Aortic smooth muscle cell (primary cell): ENCODE measurements at places on chromosomes 1 and 21. TPM values are rescaled to one million over a fixed set of nuclear protein-coding genes. Genes with fewer than 3 reads are reported as not detected.

The LACTBL1 gene
- not detected in 2 replicates for total RNA-seq

The TFF3 gene
- total RNA-seq: 0.68 TPM in 1 of 2 replicates, not detected in the other

The HDGF gene
- 188 and 200 TPM in 2 replicates for total RNA-seq

The PAFAH2 gene
- 8.5 and 8.6 TPM in 2 replicates for total RNA-seq

The DNAJC6 gene
- 1.3 and 2.5 TPM in 2 replicates for total RNA-seq

The DUSP12 gene
- 31.1 and 32.4 TPM in 2 replicates for total RNA-seq

The HSD11B1 gene
- 6.0 and 52.4 TPM in 2 replicates for total RNA-seq

The FMO5 gene
- 1.3 and 2.4 TPM in 2 replicates for total RNA-seq

The CLCA4 gene
- total RNA-seq: 0.40 TPM in 1 of 2 replicates, not detected in the other

The PALMD gene
- total RNA-seq: 19.4 and 78.2 TPM in 2 replicates

The CD5L gene
- not detected in 2 replicates for total RNA-seq

The HRNR gene
- not detected in 2 replicates for total RNA-seq

The CELA2B gene
- 0.13 TPM in 1 of 2 replicates, not detected in the other for total RNA-seq

The GNG4 gene
- total RNA-seq: not detected in 2 replicates

The TRPM2 gene
- total RNA-seq: under 0.01 TPM in 1 of 2 replicates, not detected in the other

The INAVA gene
- not detected in 2 replicates for total RNA-seq

The TSPAN2 gene
- total RNA-seq: 0.12 and 0.13 TPM in 2 replicates

The C8B gene
- total RNA-seq: not detected in 2 replicates

The LCE4A gene
- not detected in 2 replicates for total RNA-seq

The ERO1B gene
- 1.4 and 1.6 TPM in 2 replicates for total RNA-seq

The KCNJ9 gene
- under 0.01 and 0.06 TPM in 2 replicates for total RNA-seq

The PTGFRN gene
- 94.3 and 96.2 TPM in 2 replicates for total RNA-seq

The ACTL8 gene
- not detected in 2 replicates for total RNA-seq

The GBP2 gene
- total RNA-seq: 53.6 and 81.5 TPM in 2 replicates

The KCNK1 gene
- 3.9 and 6.3 TPM in 2 replicates for total RNA-seq

The EPHA2 gene
- 35.3 and 35.4 TPM in 2 replicates for total RNA-seq

The LDLRAP1 gene
- 27.5 and 34.1 TPM in 2 replicates for total RNA-seq

The CREG1 gene
- total RNA-seq: 18.7 and 30.4 TPM in 2 replicates

The ADAMTSL4 gene
- 6.3 and 10.4 TPM in 2 replicates for total RNA-seq

The KRTAP13-2 gene
- total RNA-seq: not detected in 2 replicates

The FCGR3A gene
- total RNA-seq: not detected in 2 replicates

The UBE2U gene
- 0.06 TPM in 1 of 2 replicates, not detected in the other for total RNA-seq

The PIK3R3 gene
- 9.4 and 10.9 TPM in 2 replicates for total RNA-seq

The EPHX1 gene
- total RNA-seq: 16.6 and 28.0 TPM in 2 replicates

The ATP1A4 gene
- not detected in 2 replicates for total RNA-seq

The LAX1 gene
- under 0.01 TPM in 1 of 2 replicates, not detected in the other for total RNA-seq

The SETSIP gene
- 0.40 and 0.44 TPM in 2 replicates for total RNA-seq

The ST6GALNAC5 gene
- total RNA-seq: 0.40 and 1.1 TPM in 2 replicates
